NCI-H1436 (cell line): ENCODE measurements at places on chromosomes 5 and 9.

- DNase-seq, result no peak
Measured at GRCh38 chr5:59591162-59591561, 302.4 kb downstream of the PDE4D start.

DNA sequence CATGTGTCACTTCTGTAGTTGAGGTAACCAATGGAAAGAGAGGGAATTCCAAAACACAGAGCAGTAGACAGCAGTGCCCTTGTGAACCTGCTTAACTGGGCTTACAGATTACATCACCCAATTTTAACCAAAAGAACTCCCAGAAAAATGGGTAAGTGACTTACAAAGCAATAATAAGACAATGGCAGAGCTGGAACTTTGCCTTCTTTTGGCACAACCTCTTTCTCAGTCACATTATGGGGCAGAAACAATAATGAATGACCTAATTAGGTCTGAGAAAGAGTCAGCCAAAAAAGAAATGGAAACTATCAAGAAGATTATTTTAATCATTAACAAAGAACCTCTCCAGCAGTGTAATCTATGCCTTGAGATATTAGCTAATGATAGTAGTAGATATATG, 146.5 kb downstream of the SPATA31D1 start:
- no peak for DNase-seq

GRCh38 chr5:65198456-65199120, 283.1 kb downstream of the ADAMTS6 start:
- DNase-seq, result no peak

- DNase-seq, result no peak
Measured at GRCh38 chr5:177146891-177147638, 13.5 kb downstream of the NSD1 start.

- DNase-seq, result no peak
Measured at GRCh38 chr5:75234251-75234650, 2.4 kb downstream of the ANKRD31 start.

- no peak for DNase-seq
Measured at GRCh38 chr5:89934069-89934468, 475.5 kb downstream of the CETN3 start.

DNA sequence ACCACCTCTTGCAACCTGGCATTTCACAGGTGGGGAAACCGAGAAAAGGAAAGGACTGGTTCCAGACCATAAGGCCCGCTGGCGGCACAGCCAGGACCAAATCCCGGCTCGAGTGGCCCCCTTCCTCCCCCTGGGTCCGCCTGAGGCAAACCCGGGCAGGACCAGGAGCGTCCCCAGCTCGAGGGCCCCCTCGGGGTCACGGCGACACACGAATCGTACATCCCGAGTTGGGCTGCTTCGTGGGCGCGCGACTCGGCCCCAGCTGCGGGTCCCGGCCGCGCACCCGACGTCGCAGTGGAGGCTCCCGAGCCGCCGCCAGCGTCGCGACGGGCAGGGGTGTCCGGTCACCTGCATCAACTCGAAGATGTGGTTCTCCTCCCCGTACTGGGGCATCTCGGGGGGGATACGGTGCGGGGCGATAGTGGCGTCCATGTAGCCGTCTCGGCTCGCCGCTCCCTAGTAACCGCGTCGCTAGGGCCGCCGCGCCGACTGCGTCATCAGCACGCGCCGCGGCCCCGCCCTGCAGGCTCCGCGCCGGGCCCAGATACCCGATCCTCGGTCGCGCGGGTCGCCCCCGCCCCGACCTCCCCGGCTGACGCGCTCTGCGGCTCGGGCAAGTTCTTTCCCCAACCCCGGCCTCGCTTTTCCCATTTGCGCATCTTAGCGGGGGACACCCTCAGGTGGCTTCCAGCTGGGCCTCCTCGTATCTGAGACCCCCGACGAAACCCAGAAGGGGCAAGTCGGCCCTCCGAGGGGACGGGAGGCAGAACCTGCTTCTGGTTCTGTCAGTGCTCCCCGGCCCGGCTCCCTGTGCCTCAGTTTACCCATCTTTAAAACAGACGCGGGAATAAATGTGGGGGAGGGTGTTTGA, at the start of gene AK8:
Gene AK8, minus strand, starts transcription at position 461 of the 871 bp plus-strand sequence. Its CDS starts 29 bp downstream, at position 432.
- DNase-seq, result peak; percentile 32
